ENCODE measurements at places on chromosomes 4 and X.

- no peak for DNase-seq
These were observed 25.3 kb downstream of the TRMT44 start for GRCh38 chr4:8465615-8466611.

- DNase-seq, result no peak
These were observed 14.0 kb downstream of the PLCXD1 start for GRCh38 chrX:295136-295535.

GRCh38 chrX:42496239-42496638 lies 281.7 kb downstream of the PPP1R2C start:
- DNase-seq, result no peak

- DNase-seq, result no peak
These were observed 15.0 kb downstream of the RPS4X start for GRCh38 chrX:72262077-72262476.

- peak; percentile 30 for DNase-seq
These were observed 71.8 kb upstream of the PTPN13 start for GRCh38 chr4:86522349-86522748.

GRCh38 chrX:152165033-152165743 lies 26.8 kb upstream of the MAGEA10 start:
- DNase-seq, result no peak

- no peak for DNase-seq
These were observed 72.6 kb downstream of the GATB start for GRCh38 chr4:151688003-151688784.

GRCh38 chrX:97685753-97686152 lies 802.0 kb downstream of the RPA4 start:
- DNase-seq, result peak; percentile 55
